ENCODE measurements at places on chromosomes 1 and 21. TPM values are rescaled to one million over a fixed set of nuclear protein-coding genes. Genes with fewer than 3 reads are reported as not detected.
A peak's percentile ranks its signal among the peaks of the same experiment; 100 is the strongest.

DCST2 gene
- 0.17 TPM for total RNA-seq

KLHDC8A gene
- not detected for total RNA-seq

SLC30A10 gene
- total RNA-seq, result not detected

- no peak overlapping the region for H3K27ac ChIP-seq
- H3K36me3 ChIP-seq, result no peaks in the 10 kb centered on the region
- H3K4me3 ChIP-seq, result no peak overlapping the region
- peaks cover 6% of the 10 kb centered on the region for H3K4me1 ChIP-seq
Measured at GRCh38 chr1:43529206-43529731, 1.4 kb upstream of the PTPRF start.

GRCh38 chr1:71780681-71781080 is 501.7 kb downstream of the NEGR1 start:
- H3K4me1 ChIP-seq, result no peaks in the 10 kb centered on the region
- no peaks in the 10 kb centered on the region for H3K27me3 ChIP-seq
- DNase-seq, result peak; percentile 44
- H3K4me3 ChIP-seq, result no peak overlapping the region
- H3K36me3 ChIP-seq, result no peaks in the 10 kb centered on the region
- no peak overlapping the region for H3K27ac ChIP-seq

GRCh38 chr1:121558514-121558913 is 373.7 kb downstream of the SRGAP2C start:
- H3K27me3 ChIP-seq, result no peaks in the 10 kb centered on the region
- no peak overlapping the region for H3K27ac ChIP-seq
- DNase-seq, result peak; percentile 40
- H3K4me3 ChIP-seq, result no peak overlapping the region

DNA sequence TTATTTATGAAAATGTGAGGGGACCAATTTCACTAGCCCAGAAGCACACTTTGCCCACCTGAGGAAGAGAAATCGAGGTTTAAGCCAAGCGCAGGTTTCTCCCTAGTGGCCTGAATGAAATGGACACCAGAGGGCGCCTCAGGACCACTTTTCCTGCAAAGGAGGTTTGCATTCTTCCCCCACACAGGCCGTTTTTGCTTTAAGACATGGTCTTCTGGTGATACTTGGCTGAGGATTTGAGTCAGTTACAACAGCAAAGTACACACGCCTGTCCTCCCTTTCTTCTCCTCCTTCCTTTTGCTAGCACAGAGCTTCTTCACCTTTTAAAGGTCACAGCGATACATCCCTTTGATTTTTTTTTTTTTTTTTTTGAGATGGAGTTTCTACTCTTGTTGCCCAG is 5.4 kb downstream of the PLA2G2E start:
- H3K36me3 ChIP-seq, result peaks cover 3% of the 10 kb centered on the region
- DNase-seq, result peak; percentile 83
- no peaks in the 10 kb centered on the region for H3K27me3 ChIP-seq
- no peak overlapping the region for H3K4me3 ChIP-seq
- H3K27ac ChIP-seq, result no peak overlapping the region

- H3K4me1 ChIP-seq, result no peaks in the 10 kb centered on the region
- H3K27me3 ChIP-seq, result no peaks in the 10 kb centered on the region
- DNase-seq, result no peak
- H3K27ac ChIP-seq, result no peak overlapping the region
Measured at GRCh38 chr1:149967646-149968045, 31.0 kb upstream of the MTMR11 start.

DNA sequence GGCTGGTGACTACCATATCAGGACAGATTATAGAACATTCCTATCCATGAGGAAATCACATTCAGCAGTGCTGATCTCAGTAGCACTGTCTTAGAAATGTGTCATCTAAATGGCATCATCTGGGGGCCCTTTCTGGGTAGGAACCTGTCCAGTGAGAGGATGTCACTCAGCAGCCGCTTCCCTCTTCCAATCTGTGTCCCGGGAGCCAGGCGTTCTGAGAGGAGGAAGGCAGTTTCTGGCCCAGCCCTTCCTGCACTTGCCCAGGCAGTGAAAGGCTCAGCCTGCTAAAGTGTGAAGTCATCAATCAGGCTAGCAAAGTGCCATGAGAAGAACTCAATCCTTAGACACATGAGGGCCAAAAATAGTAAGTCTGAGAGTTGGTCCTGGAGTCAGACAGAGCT is 25.6 kb downstream of the RAB4A start:
- DNase-seq, result peak; percentile 83
- H3K27ac ChIP-seq, result no peak overlapping the region
- no peaks in the 10 kb centered on the region for H3K27me3 ChIP-seq
- no peak overlapping the region for H3K4me3 ChIP-seq
- peaks cover 3% of the 10 kb centered on the region for H3K4me1 ChIP-seq

DNA sequence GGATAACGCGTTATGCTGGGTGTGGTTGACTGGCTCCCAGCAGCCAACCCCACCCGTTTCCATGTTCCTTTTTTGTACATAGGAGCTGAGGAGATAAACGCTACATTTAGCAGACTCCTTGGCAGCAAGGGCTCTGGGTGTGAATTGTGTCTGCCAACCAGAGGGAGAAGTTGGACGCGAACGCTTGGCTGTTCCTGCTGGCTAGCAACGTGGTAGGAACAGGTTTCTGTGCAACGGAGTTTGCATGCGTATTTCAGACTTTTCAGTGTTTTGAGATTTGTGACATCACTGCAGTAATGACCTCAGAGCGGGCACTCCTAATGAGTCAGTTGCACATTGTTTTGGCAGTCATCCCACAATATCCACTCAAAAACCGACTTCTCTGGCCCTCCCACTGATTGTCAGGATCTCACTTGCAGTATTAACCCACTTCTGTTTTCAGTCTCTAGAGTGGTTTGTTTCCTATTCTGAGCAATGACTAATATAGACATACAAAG is 98.7 kb upstream of the RGS1 start:
- DNase-seq, result peak; percentile 90
- no peaks in the 10 kb centered on the region for H3K4me1 ChIP-seq
- no peak overlapping the region for H3K27ac ChIP-seq
- no peaks in the 10 kb centered on the region for H3K27me3 ChIP-seq

- H3K4me1 ChIP-seq, result no peaks in the 10 kb centered on the region
- no peak overlapping the region for H3K4me3 ChIP-seq
- H3K27me3 ChIP-seq, result no peaks in the 10 kb centered on the region
- DNase-seq, result no peak
- H3K27ac ChIP-seq, result no peak overlapping the region
- no peaks in the 10 kb centered on the region for H3K36me3 ChIP-seq
Measured at GRCh38 chr1:213371847-213372619, 321.0 kb downstream of the RPS6KC1 start.

GRCh38 chr1:116408803-116409720 is 36.0 kb downstream of the ATP1A1 start:
- H3K27me3 ChIP-seq, result no peaks in the 10 kb centered on the region
- no peak for DNase-seq
- no peak overlapping the region for H3K4me3 ChIP-seq
- no peak overlapping the region for H3K27ac ChIP-seq
- H3K36me3 ChIP-seq, result peaks cover 10% of the 10 kb centered on the region
- no peaks in the 10 kb centered on the region for H3K4me1 ChIP-seq

GRCh38 chr1:47711184-47711847 is 273.5 kb downstream of the FOXD2 start:
- no peaks in the 10 kb centered on the region for H3K36me3 ChIP-seq
- H3K27ac ChIP-seq, result no peak overlapping the region

DNA sequence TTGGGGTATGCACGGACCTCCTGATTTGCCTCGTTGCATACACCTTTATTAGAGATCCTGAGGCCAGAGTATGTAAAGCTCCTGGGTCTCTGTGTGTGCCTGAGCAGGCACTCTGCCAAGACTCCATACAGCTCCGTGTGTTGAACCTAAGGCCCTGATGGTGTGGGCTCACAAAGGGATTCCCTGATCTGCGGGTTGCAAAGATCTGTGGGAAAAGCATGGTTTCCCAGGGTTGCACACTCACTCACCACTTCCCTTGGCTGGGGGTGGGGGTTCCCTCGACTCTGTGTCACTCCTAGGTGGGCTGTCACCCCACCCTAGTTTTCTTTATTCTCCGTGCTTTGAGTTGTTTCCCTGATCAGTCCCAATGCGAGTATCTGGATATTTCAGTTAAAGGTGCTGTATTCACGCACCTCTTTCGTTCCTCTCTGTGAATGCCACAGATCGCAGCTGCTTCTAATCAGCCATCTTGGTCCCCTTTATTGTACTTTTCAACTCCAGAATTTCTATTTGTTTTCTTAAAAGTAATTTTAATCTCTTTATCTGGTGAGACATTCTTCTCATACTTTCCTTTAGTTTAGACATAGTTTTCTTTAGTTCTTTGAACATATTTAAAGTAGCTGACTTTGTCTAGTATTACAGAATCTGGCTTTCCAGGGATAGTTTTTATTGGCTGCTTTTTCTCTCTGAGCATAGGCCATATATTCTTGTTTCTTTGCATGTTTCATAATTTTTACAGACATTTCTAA is 39.0 kb upstream of the F3 start:
- peaks cover 19% of the 10 kb centered on the region for H3K4me1 ChIP-seq
- H3K27ac ChIP-seq, result peak overlapping the region; percentile 34
- no peak overlapping the region for H3K4me3 ChIP-seq
- H3K27me3 ChIP-seq, result no peaks in the 10 kb centered on the region
- DNase-seq, result peak; percentile 18
- H3K36me3 ChIP-seq, result no peaks in the 10 kb centered on the region

DNA sequence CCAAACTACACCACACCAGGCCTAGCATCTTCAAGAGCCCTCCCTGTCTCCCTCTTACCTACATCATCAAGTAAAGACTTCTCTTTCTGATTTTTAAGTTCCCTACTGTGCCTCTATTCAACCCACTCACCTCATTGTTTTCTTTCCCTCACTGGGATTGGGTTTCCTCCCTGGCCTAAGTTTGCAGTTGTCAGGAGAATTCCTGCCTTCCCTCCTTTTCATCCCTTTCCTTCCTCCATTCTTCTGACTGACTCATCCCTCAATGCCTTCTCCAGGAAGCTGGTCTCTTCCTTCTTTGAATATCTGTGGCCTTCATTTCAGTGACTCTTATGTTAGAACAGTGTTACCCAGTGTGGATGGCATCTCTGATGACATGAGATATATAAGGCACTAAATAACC is 139.9 kb upstream of the KIAA0040 start:
- H3K27ac ChIP-seq, result no peak overlapping the region
- no peaks in the 10 kb centered on the region for H3K4me1 ChIP-seq
- DNase-seq, result no peak
- H3K36me3 ChIP-seq, result no peaks in the 10 kb centered on the region
- no peaks in the 10 kb centered on the region for H3K27me3 ChIP-seq
- H3K4me3 ChIP-seq, result no peak overlapping the region

GRCh38 chr1:162740755-162741154 is 49.7 kb upstream of the HSD17B7 start:
- H3K36me3 ChIP-seq, result peaks cover 4% of the 10 kb centered on the region
- DNase-seq, result peak; percentile 38
- no peaks in the 10 kb centered on the region for H3K4me1 ChIP-seq
- H3K27me3 ChIP-seq, result no peaks in the 10 kb centered on the region

All from fibroblast of lung (primary cell).